ENCODE measurements at places on chromosomes 2 and 18. TPM values are rescaled to one million over a fixed set of nuclear protein-coding genes. Genes with fewer than 3 reads are reported as not detected.

ANKRD30B gene
- not detected for total RNA-seq

TLX2 gene
- not detected for total RNA-seq

NEDD4L gene
- 39.1 TPM for total RNA-seq

MROH2A gene
- not detected for total RNA-seq

FAM124B gene
- not detected for total RNA-seq

GRP gene
- total RNA-seq, result not detected

PSMA8 gene
- not detected for total RNA-seq

EVX2 gene
- not detected for total RNA-seq

WDSUB1 gene
- total RNA-seq, result 3.5 TPM

RTP5 gene
- not detected for total RNA-seq

C2orf49 gene
- 18.6 TPM for total RNA-seq

UGT1A4 gene
- total RNA-seq, result 0.10 TPM

RGPD3 gene
- 0.03 TPM for total RNA-seq

IMPA2 gene
- 379 TPM for total RNA-seq

SEPTIN2 gene
- 226 TPM for total RNA-seq

COLEC12 gene
- not detected for total RNA-seq

FKBP1B gene
- 8.2 TPM for total RNA-seq

SH3RF3 gene
- total RNA-seq, result 0.20 TPM
